Kasumi-1 (cell line): ENCODE measurements at places on chromosomes 2 and 18.

- DNase-seq = no peak
Observed at GRCh38 chr2:133040170-133040569, 370.2 kb upstream of the LYPD1 start.

GRCh38 chr2:27025281-27025800 lies 7.4 kb upstream of the TMEM214 start:
- no peak for DNase-seq

DNA sequence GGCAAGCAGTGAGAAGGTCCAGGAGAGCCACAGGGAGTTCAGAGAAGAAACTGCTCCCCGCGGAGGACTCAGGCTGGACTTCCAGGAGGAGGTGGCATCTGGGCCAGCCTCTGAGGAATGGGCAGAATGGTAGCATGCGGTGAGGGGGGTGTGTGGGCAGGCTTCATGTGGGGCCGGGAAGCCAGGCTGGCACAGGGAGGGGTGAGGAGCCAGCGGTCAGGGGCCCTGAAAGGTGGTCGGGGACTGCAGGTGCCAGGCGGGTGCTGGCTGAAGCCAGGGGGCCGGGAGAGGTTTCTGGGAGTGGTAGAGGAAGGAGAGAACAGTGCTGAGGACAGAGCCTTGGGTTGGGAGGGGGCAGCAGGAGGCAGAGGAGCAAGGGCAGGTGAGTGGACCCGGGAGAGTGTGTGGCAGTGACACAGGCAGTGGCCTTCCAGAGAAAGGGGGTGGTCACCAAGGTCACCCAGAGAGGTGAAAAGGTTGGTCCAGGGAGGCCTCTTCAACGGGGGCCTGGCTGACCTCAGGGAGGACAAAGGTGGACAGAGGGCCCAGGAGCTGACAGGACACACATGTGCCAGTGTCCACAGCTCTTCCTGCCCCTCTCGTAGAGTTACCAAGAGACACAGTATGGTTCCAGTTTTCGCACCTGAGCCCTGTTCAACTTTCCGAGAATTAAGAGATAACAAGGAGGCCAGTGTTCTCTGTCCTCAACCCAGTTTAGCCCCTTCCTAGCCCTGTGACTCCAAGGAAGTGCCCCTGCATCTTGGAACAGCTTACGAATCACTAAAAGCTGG lies 101.2 kb upstream of the ASB18 start:
- DNase-seq = no peak

DNA sequence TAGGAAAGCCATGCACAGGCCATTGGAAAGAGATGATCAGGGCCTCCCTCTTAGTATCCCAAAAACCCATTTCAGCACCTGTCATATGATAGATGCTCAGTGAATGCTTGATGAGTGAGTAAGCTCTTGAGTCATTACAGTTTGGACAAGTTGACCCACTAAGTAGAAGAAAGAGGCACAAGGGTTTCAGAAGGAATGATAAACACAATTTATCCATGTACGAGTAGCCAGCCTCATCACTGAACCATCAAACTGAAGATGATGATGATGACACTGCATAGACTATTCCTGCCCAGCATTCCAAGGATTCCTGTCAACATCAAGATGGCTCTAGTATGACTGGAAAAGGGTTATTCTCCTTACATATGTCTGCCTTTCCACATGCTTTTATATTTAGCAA lies 596.0 kb downstream of the BCL11A start:
- DNase-seq = no peak

DNA sequence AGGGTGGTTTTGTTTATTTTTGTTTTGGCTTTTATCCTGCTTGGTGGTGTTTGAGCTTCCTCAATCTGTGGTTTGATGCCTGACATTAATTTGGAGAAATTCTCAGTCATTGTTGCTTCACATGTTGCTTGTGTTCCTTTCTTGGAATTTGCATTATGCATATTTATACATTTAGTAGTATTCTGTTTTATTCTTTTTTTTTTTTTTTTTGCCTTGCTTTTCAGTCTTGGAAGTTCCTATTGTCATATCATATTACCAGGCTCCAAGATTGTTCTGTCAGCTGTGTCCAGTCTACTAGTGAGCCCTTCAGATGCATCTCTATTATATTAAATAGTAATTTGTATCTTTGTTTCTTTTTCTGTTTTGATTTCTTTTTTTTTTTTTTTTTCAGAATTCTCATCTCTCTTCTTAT lies 77.0 kb downstream of the EPC2 start:
- no peak for DNase-seq

DNA sequence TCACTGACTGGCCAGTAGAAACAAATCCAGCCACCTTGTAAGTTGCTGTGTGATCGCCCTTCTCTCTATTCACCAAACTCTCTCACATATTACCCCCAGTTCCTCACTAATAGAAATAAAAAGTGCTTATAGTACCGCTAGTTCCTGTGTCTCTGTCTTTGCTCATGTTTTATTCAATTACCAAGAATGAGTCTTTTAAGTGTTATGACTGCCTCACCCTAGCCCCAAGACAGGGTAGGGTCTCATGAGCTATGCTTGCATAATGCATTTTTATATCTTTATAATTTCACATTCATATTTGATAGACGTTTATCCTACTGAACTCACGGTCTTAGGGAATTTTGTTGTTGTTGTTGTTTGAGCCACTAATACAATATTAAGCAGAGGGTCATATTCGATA lies 109.6 kb upstream of the DOK6 start:
- DNase-seq = no peak

DNA sequence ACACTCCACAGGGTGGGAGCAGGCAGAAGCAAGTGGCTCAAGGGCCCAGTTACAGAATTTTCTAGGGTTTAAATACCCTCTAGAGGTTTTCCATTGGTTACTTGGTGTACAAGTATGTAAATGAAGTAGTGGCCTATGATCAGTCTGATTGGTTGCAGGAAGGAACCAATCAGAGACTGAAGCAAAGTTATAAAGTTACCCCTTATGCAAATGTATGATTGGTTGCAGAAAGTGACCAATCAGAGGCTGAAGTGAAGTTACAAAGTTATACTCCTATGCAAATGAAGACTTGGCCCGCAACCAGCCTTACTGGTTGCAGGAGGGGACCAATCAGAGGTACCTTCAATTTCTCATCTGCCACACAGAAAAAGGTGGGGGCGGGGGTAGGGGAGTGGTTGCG lies 154.6 kb downstream of the INO80D start:
- DNase-seq = no peak
